NCI-H187 treated with DMSO at 0.1 percent for 48 hours (cell line): ENCODE measurements at places on chromosomes 7 and 10.

- DNase-seq, result no peak
Measured at GRCh38 chr7:131827421-131827820, 271.0 kb upstream of the PODXL start.

DNA sequence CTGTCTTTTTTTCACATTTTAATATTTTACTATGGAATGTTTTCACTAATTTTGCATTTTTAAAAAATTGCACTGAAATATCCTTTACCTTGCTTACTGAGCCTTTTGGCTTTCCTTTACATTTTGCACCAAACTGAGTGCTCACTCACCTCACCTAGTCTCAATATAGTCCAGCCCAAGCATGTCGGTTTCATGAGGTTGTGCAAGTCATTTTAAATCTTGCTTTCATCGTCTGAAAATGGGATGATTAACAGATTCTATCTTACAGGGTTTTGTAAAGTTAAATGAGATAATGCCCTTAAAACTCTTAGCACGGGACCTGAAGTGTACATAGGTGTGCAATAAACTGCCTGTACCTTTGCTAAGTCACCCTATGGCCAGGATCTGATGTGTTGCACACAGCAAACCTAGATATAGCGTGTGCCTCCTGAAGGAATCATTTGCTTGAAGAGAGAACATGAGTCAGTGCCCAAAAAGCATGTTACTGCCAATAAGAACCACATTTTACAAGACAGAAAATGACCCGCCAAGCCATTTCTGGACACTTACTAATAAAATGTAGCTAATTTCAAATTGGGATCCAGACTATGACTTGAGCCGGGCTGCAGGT, 199.8 kb downstream of the JCAD start:
- no peak for DNase-seq

GRCh38 chr10:114532226-114532625, 125.8 kb downstream of the ABLIM1 start:
- no peak for DNase-seq

DNA sequence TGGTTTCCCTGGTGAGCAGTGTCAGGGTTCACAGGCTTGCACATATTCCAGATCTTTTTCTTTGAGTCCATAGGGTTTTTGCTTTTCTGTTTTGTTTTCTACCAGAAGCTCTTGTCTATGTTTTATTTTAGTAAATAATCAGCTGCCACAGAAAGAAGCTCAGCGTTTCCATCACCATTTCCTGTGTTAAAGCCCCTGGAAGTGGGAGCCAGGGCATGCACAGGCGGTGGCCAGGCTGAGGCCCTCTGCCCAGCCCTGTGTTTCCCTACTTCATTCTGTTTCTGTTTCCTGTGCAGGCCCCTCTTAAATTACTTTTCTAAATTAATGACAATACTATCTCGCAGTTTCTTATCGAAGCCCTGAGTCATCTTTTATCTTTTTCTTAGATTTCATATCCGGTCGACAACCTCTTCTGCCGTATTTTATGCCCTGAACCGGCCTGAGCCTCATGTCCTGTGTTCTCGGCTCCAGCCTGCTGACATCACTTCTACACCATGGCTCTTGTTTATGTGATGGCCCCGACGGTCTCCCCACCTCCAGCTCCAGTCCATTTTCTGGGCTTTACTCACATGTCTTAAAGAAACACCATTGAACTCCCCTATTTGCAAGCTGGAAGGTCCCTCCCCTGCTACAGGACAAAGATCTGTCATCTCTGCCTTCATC, 442.2 kb downstream of the TCERG1L start:
- no peak for DNase-seq

GRCh38 chr7:77702968-77703472, 6.8 kb downstream of the RSBN1L start:
- no peak for DNase-seq

DNA sequence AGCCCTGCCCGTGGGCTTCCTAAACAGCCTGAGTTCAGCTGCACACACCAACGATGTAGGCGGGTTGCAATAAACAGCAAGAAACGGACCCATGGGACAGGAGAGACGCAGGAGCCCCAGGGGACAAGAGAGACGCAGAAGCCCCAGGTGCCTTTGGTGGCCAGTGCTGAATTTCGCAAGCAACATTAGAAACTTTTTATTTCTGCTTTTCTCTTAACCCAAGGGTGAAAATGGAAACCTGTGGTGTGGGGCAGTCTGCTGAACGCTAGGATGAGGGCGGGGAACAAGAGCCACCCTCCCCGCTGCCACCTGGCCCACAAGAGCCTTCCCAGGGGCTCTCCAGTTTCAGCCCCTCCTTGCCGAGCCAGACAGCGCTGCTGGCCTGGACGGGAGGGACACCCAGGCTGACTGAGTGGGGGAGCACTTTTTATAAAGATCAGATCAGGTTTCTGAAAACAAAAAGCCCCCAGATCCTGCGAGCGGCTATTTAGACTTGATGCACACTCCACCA, 20.0 kb upstream of the GPR146 start:
- DNase-seq, result no peak

DNA sequence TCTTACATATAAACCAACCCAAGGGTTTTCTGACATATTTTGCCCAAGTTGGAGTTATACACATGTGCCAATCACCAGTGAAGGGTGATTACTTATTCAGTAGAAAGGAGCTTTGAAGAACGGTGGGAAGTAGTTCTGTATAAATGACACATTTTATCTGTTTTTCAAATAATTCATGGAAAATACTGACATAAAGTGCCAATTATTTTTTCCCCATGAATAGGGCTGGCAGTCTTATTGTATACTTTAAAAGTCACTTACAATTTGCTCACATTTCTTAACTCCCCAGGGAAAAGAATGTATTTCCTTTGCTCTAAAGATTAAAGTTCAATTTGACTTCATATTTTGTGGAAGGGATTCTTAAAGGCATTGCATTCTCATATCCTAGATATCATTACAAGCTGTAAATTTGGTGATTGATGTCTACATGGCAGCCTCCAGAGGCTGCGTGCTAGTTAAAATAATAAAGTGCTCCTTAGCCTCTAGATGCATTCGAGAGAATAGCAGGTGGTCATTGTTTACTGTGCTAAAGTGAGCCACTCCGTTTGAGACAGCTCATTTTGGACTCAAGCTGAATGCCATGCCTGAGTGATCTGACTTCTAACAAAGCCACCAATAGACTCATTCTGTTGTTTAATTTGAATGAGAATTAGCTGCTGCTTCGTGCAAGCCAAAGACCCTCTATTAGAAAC, 148.8 kb upstream of the NRP1 start:
- peak; percentile 67 for DNase-seq

- no peak for DNase-seq
Measured at GRCh38 chr7:95749044-95749443, 23.3 kb upstream of the DYNC1I1 start.

- no peak for DNase-seq
Measured at GRCh38 chr7:45968856-45969541, 47.9 kb upstream of the IGFBP3 start.

DNA sequence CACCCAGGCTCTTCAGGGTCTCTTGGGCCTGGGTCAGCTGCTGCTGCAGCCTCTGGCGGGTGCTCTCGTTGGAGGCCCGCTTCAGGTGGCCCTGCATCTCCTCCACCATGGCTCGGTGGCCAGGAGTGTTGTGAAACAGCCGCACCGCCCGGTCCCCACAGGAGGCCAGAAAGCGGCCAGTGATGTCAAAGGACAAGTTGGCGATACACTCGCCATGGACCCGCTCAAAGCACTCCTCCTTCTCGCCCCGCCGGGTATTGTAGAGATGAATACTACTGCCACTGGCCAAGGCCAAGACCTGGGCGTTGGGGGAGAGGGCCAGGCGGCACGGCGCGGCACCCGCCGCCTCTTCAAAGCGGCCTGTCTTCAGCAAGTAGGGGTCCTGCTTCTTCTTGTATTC, 7.9 kb downstream of the TBL2 start:
- no peak for DNase-seq

GRCh38 chr10:34186745-34187144, 628.4 kb downstream of the PARD3 start:
- DNase-seq, result no peak

DNA sequence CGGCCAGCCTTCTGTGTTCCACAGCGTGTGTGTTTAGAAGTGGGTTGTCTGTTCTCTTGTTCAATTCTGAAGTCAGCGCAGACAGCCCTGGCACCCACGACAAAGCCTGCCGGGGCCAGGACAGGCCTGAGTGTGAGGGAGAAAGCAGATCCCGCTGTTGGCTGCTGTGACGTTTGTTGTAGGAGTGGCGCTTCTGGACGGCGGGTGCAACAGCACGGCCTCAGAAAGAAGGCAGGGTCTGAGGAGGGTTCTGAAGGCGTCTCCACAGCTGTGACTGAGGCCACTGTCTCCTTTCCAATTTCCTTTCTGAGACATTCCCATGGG, 76.2 kb downstream of the VIPR2 start:
- no peak for DNase-seq
